ENCODE measurements at places on chromosomes 2 and 18.

DNA sequence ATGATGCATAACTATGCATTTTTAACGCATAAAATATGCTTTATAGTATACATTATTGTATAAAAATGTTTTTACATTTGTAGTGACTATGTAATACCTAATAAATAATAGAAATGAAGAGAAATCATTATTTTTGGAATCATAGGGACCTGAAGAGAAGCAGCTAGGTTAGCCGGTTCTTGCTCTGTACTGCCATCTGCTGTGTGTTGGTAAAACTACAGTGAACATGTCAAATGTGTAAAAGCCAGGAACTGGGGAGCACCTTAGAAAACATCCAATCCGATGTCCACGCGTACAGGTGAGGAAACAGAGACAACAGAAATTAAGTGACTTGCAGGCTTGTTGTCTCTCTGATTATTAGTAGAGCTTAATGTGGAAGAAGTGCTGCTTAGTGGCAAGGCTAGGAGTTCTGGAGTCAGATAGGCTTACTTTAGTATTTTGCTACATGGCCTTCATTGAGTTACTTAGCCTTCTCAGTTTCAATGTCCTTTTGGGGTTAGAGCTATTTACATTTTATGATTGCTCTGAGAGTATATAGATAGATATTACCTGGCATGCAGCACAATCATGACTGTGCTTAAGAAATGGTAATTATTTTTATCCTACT, 386.5 kb downstream of the DLGAP1 start:
- DNase-seq: no peak

DNA sequence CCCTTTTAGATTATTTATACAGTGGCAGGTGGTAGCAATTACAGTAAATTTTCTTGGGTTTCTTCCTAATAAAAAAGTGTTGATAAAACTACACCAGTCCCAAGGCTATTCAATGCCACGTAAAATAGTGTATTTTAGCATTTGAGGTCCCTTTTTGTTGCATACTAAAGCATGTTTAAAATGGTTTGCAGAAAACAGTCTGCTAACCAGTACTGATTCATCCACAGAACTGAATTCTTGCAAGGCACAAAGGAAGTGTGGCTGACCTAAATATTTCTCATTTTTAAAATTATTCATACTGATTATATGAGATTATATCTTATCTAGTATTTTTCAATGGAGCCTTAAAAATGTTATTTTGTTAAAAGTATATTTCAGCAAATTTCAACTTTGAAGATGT, 98.1 kb downstream of the SMAD2 start:
- DNase-seq: no peak

GRCh38 chr2:10170256-10170655, 47.7 kb downstream of the RRM2 start:
- no peak for DNase-seq

DNA sequence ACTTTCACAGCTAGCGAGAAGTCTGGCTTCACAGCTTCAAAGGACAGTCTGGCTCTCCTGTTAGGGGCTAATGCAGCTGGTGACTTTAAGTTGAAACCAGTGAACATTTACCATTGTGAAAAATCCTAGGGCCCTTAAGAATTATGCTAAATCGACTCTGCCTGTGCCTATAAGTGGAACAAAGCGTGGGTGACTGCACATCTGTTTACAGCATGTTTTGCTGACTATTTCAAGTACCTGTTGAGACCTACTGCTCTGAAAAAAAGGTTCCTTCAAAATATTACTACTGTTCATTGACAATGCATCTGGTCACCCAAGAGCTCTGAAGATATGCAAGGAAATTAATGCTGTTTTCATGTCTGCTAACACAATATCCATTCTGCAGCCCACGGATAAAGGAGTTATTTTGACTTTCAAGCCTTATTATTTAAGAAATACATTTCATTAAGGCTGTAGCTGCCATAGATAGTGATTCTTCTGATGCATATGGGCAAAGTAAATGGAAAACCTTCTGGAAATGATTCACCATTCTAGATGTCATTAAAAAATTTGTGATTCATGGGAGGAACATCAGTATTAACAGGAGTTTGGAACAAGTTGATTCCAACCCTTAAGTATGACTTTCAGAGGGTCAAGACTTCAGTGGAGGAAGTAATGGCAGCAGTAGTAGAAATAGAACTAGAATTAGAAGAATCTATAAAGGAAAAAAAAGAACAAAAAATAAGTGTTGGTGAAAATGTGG, 48.9 kb downstream of the POLR1A start:
- no peak for DNase-seq

DNA sequence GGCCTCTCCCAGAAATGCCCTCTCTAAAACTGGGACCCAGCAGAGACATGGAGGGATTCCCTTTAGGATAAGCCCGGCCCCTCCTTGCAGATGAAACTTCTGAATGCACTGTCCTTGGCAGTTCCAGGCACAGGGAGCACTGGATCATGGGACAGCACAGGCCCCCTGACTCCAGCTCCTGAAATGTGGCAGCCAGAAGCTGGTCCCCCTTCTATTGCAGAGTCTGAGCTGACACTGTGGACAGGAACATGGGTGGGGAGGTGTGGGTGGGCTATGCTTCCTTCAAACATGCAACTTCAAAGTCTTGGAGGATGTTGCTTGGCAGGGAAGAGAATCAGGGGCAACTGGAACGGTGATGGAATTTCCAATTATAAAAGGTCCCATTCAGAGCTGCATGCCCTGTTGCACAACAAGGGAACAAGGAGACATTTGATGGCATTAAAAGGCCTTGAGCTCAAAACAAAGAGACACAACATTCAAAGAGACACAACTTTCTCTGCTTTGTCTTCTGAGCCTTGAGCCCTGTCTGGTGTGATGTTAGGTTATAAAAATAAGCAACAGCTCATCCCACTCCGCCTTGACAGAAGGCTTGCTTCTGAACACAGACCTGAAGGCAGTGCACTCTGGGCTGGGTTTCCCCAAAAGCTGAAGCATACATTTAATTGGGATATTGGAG, 239.0 kb downstream of the OSR1 start:
- no peak for DNase-seq

DNA sequence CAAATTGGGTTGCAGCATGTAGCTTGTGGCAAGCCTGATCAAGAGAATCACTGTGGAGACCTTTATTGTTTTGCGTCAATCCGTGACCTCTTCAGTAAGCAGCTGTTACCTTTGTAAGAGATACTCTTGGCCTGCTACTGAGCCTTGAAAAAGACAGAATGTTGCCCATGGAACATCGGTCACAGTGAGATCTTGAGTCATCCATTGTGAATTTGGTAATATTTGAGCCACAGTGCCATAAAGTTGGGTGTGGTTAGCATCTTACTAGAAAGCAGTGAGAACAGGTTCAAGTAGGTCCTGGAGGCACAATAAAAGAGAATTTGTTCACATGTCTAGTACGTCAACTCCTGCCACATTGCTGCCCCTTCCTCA, 12.7 kb upstream of the EFR3B start:
- DNase-seq: no peak

DNA sequence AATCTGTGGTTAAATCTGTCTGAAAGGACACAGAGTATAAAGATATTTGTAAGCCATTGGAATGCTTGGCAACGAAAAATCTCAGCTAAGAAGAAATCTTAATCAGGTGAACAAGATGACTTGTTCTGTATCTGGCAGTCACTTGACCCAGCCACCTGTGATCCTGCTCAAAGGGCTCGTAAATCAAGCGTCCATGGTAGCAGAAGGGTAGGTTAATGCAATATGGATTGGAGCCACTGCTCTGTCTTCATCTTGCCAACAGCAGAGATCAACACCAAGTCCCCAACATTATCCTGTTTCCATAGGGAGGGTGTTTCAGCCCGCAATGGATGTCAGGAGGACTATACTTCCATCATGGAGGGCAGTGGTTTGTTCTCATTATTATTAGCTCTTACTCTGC, 378.4 kb downstream of the CDH7 start:
- no peak for DNase-seq

- DNase-seq: peak; percentile 24
Measured at GRCh38 chr2:27191070-27191829, 20.6 kb upstream of the ATRAID start.

DNA sequence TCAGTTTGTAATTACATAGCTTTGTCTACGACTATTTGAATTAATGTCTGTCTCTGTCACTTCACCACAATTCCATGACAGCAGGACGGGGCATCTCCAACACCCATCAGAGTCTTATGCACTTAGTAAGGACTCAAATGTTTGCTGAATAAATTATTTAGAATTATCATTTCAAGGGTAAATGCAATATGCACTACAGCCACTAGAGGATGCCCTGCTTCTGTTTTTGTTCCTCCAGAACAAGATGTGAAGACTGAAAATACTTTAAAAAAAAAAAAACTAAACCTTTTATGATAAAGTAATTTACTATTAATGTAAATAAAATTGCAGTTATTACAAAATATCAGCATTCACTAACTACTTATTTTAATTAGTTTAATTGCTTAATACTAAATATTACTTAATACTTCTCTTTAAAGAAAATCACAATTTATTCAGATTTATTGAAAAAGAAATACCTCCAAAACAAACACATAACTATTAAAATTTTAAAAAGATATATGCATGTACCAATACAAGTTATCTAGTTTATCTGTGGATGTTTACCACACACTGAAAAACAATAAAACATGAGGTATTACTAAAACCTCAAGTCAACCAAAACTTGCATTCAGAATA, 3.2 kb downstream of the PIGN start:
- DNase-seq: peak; percentile 32

DNA sequence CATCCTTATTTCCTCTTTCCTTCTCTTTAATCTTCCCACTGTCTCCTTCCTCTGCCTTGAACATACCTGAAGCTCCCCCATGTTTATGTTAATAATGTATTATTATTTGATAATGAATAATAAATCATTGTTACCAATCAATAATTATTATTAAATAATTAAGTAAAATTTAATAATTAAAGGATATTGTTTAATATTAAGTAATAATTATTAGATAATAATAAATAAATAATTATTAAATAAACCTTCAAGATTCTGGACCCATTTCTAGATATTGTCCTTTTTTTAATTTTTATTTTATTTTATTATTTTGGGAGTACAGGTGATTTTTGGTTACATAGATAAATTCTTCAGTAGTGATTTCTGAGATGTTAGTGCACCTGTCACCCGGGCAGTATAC, 7.4 kb upstream of the EVA1A start:
- DNase-seq: no peak

DNA sequence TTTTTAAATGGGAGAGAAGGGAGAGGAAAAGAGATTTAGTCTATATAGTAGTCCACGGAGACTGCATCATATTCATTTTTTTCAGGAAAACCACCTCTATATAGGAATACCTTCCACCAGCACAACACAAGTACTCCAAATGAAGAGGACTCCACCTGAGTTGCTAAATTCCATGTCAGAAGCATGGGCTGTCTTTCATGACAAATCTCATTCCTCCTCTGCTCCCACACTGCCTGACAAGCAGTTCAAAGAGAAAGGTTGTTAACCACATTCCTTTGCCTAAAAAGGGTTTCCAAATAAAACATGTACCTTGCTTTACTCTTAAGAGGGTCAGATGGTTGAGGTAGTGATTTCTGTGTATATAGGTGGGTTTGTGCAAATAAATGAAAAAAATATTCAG, 122.0 kb downstream of the TMEFF2 start:
- DNase-seq: no peak

GRCh38 chr18:52367953-52368742, 28.2 kb downstream of the DCC start:
- DNase-seq: no peak
